ENCODE measurements at places on chromosomes 7 and 10.

- no peak for DNase-seq
These were observed 96.2 kb downstream of the TES start for GRCh38 chr7:116306409-116307048.

DNA sequence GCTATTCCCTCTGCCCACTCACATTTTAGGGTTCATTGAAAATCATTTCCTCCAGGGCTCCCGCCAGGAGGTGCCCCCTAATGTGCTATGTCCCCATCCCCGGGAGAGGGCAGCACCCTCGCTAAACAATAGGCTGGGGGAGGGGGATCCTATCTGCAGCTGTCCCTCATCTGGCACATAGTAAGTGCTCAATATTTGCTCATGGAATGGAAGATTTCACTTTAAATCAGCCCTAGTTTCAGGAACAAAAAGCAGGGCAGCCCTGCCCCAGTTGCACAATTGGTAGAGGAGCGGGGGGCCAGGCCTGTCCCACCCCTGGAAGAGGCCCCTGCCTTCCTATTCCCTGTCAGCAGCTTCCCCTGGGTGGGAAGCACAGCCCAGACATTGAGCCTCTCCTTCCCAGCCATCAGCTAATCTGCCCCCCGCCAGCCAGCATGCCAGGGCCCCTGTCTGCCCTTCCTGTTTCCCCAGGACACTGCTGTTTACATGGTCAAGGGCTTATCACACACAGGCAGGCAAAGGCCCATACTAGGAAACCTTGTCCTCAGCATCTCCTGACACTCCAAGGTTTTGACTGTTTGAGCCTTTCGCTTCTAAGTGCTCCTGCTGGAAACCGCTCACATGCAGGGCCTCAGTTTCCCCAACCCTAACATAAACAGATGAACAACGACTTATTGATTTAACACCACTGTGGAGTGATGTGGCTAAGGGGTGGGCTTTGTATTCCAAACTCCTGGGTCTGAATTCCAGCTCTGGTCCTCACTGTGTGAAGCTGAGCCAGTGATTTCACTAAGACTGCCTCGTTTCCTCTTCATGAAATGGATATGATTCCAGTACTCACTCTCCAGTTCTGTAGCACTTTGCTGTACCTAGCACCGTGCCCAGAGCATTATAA is 130.7 kb upstream of the ZMIZ1 start:
- DNase-seq = no peak

DNA sequence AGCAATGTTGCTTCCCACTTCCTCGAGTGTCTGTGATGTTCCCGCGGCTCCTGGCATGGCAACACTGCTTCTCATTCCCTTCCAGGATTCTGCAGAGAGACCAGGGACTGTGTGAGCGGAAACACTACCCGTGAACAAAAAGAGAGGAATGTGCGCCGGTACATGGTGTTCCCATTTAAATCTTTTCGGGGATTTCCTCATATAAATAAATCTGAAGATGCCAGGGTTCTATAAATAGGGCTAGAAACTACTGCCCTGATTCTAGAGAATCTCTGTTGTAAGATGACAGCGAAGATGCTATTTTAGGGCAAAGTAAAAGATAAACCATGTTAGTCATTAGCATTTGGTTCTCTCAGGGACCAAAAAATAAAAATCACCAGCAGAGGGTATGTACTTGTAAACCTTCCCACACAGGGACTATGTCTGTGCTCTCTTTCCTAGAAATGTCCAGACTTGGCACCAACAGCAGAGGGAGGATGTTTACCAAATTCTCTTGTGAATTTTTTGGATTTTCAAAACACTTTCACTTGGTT is 92.2 kb upstream of the DDC start:
- no peak for DNase-seq

- DNase-seq = no peak
These were observed 399.7 kb upstream of the MKI67 start for GRCh38 chr10:128525936-128526335.

GRCh38 chr7:35246819-35247218 is 7.1 kb downstream of the TBX20 start:
- DNase-seq = no peak

DNA sequence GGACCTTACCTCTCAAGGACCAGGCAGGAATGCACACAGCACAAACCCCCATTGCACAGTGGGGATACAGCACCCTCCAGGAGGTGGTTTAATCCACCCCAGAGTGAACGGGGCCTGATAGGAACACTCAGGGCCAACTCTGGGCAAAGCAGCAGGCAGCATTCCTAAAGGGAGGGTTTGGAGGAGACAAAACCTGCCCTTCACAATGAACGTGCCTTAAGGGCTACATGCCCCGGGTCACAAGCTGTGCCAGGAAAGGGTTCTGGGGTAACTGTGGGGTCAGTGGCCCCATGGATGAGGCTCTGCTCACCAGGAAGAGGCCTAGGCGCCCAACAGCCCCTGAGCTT is 1.1 kb downstream of the GPRIN2 start:
- DNase-seq = no peak

GRCh38 chr7:74092964-74093471 is 9.4 kb downstream of the LIMK1 start:
- peak; percentile 44 for DNase-seq

GRCh38 chr10:1249142-1249920 is 193.1 kb downstream of the WDR37 start:
- no peak for DNase-seq

- DNase-seq = no peak
These were observed 411.8 kb downstream of the SDK1 start for GRCh38 chr7:3712841-3713240.

DNA sequence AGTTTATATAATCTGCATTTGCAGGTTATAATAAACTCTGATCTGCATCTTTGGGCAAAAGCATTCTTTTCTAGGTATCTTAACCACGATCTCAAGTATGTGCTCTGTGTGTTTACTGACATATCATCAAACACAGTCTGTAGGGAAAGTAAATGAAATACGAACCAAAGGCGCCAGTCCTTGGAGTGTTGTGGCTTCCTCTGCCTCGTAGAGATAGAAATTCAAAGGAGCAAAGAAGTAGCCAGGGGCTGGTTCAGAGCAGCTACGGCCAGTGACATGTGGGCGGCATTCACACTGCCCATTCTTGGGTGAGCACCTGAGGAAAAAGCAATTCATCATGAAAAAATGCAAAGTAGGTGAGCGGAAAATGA is 38.7 kb downstream of the LAMB4 start:
- no peak for DNase-seq

DNA sequence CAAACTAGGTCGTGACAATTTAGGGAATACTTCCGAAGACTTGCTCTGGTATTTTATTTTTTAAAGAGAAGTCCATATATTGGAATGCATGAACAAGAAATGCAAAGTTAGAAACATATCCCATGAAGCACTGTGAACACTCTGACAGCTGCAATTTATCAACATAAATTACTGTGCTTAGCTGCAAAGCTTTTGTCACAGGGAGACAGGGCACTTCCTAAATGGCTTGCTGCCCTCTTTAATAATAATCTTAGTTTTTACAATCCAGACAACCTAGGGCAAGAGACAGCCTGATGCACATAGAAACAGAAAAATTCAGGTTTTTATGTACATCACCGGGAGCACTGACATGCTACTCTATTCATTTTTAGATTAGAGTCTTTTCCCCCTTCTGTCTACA is 78.3 kb upstream of the NOBOX start:
- DNase-seq = no peak

GRCh38 chr10:31413325-31413724 is 94.3 kb downstream of the ZEB1 start:
- DNase-seq = no peak

DNA sequence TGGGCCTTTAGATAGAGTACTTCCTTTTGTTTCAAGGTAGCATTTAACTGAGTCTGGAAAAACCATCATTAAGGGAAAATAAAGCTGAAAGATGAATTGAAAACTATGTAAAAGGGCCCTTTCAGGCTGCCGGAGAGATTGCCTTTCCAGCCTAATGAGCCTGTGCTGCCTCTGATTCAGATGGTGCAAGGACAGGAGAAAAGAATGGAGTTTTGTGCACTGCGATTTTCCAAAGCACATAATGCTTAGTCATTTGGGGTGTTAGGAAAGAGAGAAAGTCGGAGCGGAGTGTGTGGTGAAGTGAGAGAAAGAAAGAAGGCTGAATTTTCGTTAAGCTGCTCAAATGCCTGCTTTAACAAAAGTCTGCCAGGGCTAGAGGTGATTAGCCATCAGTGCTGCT is 259.7 kb downstream of the PAXIP1 start:
- DNase-seq = no peak

GRCh38 chr7:141246426-141246825 is 172.6 kb downstream of the TMEM178B start:
- DNase-seq = no peak

DNA sequence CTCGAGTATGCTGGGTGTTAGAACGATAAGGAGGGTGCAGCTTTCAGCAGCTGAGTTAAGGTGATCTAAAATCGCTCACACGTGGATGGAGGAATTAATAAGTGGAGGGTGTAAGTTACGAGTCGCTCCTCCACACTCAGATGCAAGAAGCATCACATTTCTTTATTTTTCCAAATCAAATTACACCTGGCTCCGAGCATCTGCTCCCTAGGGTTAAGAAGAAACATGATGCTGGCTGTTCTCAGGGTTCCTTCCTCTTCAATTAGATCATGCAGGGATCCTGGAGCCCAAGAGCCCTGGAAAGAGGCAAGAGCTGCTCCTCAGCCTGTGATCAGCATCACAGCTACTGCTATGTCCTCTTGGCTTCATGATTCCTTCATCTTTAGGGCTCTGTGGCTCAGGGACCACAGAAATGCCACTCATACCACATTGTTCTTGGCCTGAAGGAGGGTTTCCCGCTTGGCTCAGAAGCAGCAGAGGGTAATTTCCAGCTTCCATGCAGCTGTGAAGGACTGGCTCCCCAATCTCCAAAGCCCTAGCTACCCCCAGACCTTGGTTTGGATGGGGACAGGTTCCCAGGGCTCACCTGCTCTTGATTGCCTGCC is 235.9 kb upstream of the ZNF32 start:
- DNase-seq = no peak

GRCh38 chr10:58795560-58795959 is 282.9 kb downstream of the BICC1 start:
- no peak for DNase-seq

- DNase-seq = no peak
These were observed 69.4 kb upstream of the INPP5A start for GRCh38 chr10:132468216-132468615.

DNA sequence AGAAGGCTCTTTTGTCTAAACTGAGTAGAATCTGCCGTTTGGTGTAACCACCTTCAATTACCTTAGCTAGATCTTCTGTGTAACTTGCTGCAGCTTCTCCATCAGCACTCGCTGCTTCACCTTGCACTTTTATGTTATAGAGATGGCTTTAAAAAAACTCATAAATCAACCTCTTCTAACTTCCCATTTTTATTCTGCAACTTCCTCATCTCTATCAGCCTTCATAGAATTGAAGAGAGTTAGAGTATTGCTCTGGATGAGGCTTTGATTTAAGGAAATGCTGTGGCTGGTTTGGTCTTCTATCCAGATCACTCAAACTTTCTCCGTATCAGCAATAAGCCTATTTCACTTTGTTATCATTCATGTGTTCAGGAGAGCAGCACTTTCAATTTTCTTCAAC is 1131.9 kb upstream of the CELF2 start:
- DNase-seq = no peak

DNA sequence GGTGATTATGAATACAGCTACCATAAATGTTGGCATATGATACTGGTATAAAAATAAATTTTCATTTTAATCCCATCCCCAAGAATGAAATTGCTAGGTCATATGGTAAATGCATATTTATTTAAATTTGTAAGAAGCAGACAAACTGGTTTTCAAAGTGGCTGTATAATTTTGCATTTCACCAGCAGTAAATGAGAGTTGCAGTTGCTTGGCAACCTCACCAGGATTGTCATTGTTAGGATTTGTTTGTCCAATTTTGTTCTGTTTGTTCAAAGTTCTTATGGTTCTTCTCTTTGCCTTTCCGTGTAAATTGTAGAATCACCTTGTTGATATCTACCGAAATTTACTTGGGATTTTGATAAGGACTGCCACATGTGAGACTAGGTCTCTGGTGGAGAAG is 237.4 kb downstream of the OTUD1 start:
- DNase-seq = no peak

DNA sequence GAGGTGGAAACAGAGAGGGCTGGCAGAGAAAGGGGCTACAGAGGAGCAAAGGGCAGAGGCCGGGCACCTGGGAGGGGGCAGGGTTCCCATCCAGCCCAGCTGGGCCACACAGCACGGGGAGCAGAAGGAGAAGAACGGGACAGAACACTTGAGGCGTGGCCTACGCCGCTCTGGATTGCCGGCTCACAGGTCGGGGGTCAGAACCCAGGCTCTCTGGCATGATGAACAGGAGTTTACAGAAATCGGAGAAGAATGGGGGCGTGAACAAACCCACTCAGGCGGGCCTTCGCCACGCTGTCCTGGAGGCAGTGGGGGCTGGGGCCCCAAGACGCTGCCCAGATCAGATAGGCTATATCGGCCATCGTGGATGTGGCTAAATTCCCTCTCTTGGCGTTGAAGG is 362.2 kb upstream of the SHH start:
- no peak for DNase-seq

- no peak for DNase-seq
These were observed 772.2 kb upstream of the C7orf33 start for GRCh38 chr7:147818317-147818716.

GRCh38 chr7:26189697-26190096 is 10.8 kb downstream of the HNRNPA2B1 start:
- DNase-seq = no peak

GRCh38 chr10:99595236-99595635 is 25.0 kb downstream of the SLC25A28 start:
- DNase-seq = no peak

DNA sequence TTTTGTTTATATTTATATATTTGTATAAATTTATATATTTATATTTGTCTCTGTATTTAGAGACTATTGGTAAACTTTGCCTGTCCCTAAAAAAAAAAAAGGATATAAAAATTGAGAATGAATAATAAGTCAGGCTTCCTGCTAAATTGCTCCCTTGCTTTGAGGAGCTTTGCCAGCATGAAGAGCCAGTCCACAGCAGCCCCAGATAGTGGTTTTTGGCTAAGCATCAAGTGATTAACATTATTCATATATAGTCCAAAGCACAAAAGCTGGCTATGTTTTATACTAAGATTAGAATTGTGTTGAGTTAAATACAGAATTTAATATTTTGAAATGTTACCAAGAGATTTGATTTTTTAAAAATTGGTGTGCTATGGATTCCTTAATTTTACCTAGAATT is 264.9 kb upstream of the FERD3L start:
- no peak for DNase-seq

DNA sequence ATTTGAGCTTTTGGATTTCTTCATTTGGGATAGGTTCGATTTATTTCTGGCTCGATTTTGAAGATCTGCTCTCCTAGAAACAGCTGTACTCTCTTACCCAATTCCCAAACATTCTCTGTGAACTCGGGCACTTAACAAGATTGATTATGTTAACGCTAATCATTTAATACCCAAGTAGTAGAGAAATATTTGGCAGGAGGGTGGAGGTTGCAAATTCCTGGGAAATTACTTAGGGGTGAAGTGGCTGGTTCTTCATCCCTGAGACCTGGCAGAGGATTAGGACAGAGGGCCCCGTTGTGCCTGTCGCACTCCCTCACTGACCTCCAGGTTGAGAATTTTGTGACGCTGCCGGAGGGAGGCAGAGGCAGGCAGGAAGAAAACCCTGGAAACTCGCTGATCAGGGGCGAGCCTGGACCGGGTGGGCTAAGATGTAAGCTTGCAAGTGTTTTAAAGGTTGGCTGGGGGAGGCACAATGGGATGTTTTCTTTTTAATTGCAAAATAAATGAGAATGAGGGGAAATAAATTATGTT is 182.6 kb downstream of the TCF7L2 start:
- no peak for DNase-seq

- peak; percentile 29 for DNase-seq
These were observed 41.5 kb upstream of the NMT2 start for GRCh38 chr10:15209827-15210509.
